Stimulated activated CD8-positive, alpha-beta memory T cell treated with anti-CD3 and anti-CD28 coated beads, Interleukin-15, amount 100 ng/mL, for 4 hours (primary cell): ENCODE measurements at places on chromosomes 11 and 22.

DNA sequence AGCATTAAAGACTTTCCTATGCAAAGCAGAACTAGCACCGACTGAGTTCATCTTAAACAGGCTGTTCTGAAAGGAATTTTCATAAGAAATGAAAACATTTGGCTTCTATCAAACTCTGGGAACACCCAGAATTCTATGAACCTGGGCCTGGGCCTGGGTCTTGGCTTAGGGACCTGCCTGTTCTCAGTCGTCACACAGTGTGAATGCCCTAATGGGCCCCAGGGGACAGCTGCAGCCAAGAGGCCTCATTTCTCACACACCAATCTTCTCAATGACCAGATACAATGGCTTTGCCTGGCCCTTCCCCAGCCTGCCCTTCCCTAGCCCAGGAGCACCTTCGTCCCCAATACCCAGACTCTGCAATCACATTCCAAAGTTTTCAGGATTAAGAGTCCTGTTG, 234.9 kb upstream of the ARHGAP20 start:
- no peak for DNase-seq

DNA sequence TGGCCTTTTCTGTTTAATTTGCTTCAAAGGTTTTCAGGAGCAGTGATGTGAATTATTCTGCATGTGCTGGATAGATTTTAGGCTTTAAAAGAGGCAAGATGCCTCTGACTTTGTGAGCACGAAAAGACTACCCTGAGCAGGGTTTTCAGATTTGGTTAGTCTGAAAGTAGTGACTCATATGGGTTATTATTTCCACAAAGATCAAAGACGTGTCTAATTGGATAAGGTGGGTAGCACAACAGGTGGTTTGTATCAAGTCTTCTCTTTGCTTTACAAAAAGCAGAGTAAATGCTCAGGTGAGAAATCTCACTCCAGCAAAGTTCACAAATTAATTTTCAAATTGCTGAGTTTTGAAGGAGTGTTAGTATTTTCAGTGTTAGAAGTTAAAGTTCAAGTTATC, 37.6 kb upstream of the DBX1 start:
- no peak for DNase-seq

DNA sequence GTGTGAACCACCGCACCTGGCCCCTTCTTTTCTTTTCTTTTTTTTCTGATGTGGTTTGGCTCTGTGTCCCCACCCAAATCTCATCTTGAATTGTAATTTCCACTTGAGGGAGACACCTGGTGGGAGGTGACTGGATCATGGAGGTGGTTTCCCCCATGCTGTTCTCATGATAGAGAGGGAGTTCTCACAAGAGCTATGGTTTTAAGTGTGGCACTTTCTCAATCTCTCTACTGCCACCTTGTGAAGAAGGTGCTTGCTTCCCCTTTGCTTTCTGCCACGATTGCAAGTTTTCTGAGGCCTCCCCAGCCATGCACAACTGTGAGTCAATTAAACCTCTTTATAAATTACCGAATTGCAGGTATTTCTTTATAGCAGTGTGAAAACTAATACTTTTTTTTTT, 4.9 kb upstream of the TCN2 start:
- DNase-seq, result no peak

GRCh38 chr11:9972989-9973388, 309.1 kb downstream of the SWAP70 start:
- no peak for DNase-seq

GRCh38 chr11:15107730-15108515, 6.8 kb upstream of the INSC start:
- DNase-seq, result no peak

- no peak for DNase-seq
Observed at GRCh38 chr11:39690856-39691255, 1768.6 kb downstream of the LRRC4C start.

GRCh38 chr11:14672635-14673034, 29.0 kb downstream of the PDE3B start:
- DNase-seq, result no peak

DNA sequence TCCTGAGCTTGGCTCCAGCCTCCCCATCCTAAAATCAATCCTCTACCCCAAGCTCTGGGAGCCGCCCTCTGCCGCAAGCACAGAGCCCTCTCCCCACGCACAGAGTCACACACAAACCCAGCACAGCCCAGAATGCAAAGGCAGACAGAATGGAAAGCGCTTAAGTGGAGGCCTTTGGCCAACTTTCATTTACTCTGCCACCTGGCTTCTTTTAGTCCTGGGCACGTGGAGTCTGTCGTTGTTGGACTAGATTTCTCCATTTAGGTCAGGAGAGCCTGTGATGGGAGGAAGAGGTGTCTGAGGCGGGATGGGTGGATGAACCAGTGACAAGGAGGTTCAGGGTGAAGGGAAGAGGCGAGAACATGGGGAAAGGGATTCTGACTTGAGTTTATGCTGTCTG, 191.7 kb downstream of the DSCAML1 start:
- no peak for DNase-seq

DNA sequence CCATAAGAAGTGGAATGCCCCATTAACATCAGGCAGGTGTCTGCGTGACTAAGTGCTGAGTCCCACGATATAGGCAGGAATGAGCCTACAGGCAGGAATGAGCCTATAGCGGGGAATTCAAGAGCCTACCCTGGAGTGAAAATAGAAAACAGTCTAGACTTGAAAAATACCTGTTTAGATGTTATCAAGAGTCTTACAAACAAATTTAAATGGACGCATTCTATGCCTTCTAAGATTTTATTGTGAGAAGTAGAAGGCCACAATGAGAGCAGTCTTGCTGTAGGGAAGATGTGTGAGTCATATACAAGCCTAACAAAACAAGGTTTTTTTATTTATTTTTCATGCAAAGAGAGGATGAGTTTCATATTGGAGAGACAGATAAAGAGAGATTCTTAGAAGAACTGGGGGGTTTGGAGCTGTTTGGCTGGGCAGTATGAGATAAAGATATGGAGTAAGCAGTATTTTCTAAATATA, 200.8 kb upstream of the ZC3H12C start:
- no peak for DNase-seq

DNA sequence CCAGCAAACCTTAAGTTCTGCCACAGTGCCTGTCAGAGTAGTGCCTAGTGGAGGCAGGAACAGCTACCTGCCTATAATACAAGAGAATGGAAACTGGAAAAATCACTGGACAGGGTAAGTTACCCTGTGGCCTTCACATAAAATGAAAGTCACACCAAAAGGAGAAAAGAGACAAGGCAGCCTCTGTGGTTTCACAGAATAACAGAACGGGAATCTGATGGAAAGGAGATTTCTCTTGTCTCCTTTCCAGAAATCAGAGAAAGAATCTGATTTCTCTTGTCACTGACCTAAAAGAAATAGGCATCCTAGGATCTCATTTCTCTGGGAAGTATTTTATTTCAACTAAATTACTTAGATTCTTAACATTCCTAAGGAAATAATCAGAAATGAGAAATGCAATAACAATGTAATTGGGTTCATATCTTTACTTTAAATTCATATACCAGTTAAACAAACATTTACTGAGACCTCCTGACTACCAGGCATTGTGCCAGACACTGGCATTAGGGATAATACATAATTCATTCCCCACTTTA, 41.6 kb downstream of the PRCP start:
- no peak for DNase-seq

DNA sequence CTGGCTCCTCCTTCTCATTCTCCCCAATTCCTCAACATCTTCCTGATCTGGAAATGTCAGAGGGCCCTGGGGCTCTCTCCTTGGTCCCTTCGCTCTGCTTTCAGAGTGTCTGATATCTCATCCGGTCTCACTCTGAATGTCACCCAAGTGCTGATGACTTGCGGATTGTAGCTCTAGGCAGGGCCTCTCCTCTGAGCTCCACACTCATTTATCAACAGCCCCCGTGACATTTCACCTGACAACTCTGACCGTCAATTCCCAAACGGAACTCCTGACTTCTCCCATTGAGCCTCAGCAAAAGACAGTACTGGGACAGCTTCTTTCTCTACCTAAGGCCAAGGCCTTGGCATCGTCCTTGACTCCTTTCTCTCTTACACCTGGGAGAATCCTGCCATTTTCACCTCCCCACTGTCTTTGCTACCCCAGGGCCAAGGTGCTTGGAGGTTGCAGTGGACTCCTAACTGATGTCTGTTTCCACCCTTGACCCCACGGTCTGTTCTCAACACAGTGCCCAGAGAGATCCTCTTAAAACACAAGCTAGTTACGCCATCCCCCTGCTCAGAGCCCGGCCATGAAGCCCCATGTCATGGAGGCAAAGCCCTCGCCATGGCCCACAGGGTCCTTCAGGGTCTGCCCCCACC, 57.5 kb upstream of the THY1 start:
- no peak for DNase-seq

DNA sequence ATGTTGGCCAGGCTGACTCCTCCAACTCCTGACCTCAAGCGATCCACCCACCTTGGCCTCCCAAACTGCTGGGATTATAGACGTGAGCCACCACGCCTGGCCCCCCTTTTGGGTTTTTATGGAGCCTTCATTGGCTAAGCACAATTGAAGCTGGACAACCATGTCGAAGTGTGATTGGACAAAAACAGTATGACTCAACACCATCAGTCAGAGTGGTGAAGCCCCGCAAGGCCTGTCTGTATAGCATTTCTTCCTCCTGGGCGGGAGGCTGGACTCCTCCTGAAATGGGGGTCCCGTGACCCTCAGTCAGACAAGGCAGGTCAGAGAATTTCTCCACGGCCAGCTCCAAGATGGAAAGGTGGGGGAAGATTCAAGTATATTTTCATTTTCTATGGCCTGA, 3.1 kb upstream of the PARVB start:
- no peak for DNase-seq

GRCh38 chr11:61039916-61040315, 62.4 kb upstream of the CD5 start:
- no peak for DNase-seq

GRCh38 chr22:35742342-35743100, 24.8 kb downstream of the APOL5 start:
- no peak for DNase-seq

GRCh38 chr22:19488884-19489843, 9.4 kb downstream of the CDC45 start:
- DNase-seq, result no peak

- no peak for DNase-seq
Observed at GRCh38 chr11:1920909-1921573, 1.5 kb downstream of the TNNT3 start.

GRCh38 chr11:12436266-12436665, 58.9 kb downstream of the PARVA start:
- no peak for DNase-seq

DNA sequence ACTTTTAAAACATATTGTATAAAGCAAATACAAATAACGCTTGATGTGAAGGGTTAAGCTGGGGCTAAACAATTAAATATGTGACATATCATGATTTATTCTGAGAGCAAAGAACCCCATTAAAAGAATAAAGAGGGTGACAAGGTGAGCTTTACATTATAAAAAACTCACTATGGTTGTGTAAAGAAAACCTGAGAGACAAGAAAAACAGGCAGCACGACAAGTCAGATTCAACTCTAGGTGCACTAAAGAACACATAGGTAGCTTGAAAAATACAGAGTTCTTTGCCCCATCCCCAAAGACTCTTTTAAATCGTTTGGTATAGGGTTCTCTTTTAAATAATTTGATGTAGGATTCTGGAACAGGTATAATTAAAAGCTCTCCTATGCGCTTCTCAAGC, 63.5 kb downstream of the LUZP2 start:
- no peak for DNase-seq
